ENCODE measurements at places on chromosomes 5 and 9. TPM values are rescaled to one million over a fixed set of nuclear protein-coding genes. Genes with fewer than 3 reads are reported as not detected.

- no peak overlapping the region for H3K27ac ChIP-seq
- peaks cover 73% of the 10 kb centered on the region for H3K36me3 ChIP-seq
- H3K4me1 ChIP-seq = no peaks in the 10 kb centered on the region
- no peaks in the 10 kb centered on the region for H3K27me3 ChIP-seq
- no peak overlapping the region for H3K4me3 ChIP-seq
Observed at GRCh38 chr5:133072021-133072420, 20.2 kb downstream of the HSPA4 start.

- 0 out of 2 replicates have a peak overlapping the region, but pooled peaks have one; percentile 9 for H3K27ac ChIP-seq
- H3K36me3 ChIP-seq = no peaks in the 10 kb centered on the region
- DNase-seq = peak; percentile 58
- peaks cover 11% of the 10 kb centered on the region for H3K4me1 ChIP-seq
- no peak overlapping the region for H3K4me3 ChIP-seq
- H3K27me3 ChIP-seq = no peaks in the 10 kb centered on the region
Observed at GRCh38 chr5:73531356-73531755, 33.1 kb downstream of the BTF3 start.

GRCh38 chr5:83900306-83900705, 179.7 kb upstream of the HAPLN1 start:
- no peaks in the 10 kb centered on the region for H3K27me3 ChIP-seq
- H3K4me3 ChIP-seq = 0 out of 2 replicates have a peak overlapping the region, but pooled peaks have one; percentile 2
- DNase-seq = peak; percentile 16

GRCh38 chr9:105676351-105676923, 14.2 kb downstream of the TAL2 start:
- no peaks in the 10 kb centered on the region for H3K27me3 ChIP-seq
- no peaks in the 10 kb centered on the region for H3K36me3 ChIP-seq
- no peaks in the 10 kb centered on the region for H3K4me1 ChIP-seq

DNA sequence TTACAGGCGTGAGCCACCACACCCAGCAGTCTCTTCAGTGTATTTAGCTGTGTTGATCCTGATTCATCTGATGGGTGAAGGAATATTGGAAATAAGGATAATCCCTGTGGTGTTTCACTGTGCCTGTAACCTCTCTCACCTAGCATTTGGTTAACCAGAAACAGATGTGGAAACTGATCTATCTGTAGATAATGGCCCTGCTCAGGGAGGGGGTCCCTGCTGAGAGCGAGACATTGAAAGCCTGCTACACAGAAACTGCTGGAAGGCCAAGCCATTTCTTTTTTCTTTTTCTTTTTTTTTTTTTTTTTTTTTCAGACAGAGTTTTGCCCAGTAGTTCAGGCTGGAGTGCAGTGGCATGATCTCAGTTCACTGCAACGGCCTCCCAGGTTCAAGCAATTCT, 28.4 kb downstream of the QRFP start:
- H3K36me3 ChIP-seq = peaks cover 26% of the 10 kb centered on the region
- peak overlapping the region; percentile 38 for H3K27ac ChIP-seq
- H3K4me3 ChIP-seq = no peak overlapping the region
- peaks cover 18% of the 10 kb centered on the region for H3K4me1 ChIP-seq
- H3K27me3 ChIP-seq = no peaks in the 10 kb centered on the region

- peaks cover 14% of the 10 kb centered on the region for H3K4me1 ChIP-seq
- H3K27me3 ChIP-seq = no peaks in the 10 kb centered on the region
- no peak overlapping the region for H3K27ac ChIP-seq
- no peaks in the 10 kb centered on the region for H3K36me3 ChIP-seq
Observed at GRCh38 chr9:78828521-78828920, 531.6 kb downstream of the PSAT1 start.

DNA sequence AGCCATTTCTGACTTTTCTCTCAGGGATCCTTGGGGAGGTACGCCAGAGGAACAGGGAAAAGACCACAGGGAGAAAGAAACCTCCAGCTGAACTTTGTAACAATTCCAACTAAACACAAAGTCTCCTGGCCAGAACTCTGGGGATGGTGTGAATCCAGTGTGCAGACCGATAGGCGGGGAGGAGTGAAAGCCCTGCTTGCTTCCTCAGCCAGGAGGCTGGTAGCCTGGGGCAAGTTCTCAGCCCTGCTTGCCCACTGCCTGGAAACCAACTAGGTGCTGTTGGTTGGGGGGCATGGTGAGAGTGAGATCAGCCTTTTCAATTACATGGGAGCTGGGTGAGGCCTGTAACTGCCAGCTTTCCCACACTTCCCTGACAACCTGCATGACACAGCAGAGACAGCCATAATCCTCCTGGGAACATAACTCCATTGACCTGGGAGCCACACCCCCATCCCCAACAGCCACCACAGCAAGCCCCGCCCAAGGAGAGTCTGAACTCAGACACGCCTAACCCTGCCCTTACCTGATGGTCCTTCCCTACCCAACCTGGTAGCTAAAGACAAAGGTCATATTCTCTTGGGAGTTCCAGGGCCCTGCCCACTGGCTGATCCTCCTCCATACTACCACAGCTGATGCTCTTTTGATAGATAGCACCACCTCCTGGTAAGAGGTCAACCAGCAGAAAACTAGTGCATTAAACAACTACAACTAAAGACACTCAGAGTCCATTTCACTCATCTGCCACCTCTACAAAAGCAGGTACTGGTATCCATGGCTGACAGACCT, 100.1 kb upstream of the TNFAIP8 start:
- DNase-seq = peak; percentile 21
- no peaks in the 10 kb centered on the region for H3K36me3 ChIP-seq
- H3K4me1 ChIP-seq = no peaks in the 10 kb centered on the region
- no peak overlapping the region for H3K4me3 ChIP-seq
- no peak overlapping the region for H3K27ac ChIP-seq

DNA sequence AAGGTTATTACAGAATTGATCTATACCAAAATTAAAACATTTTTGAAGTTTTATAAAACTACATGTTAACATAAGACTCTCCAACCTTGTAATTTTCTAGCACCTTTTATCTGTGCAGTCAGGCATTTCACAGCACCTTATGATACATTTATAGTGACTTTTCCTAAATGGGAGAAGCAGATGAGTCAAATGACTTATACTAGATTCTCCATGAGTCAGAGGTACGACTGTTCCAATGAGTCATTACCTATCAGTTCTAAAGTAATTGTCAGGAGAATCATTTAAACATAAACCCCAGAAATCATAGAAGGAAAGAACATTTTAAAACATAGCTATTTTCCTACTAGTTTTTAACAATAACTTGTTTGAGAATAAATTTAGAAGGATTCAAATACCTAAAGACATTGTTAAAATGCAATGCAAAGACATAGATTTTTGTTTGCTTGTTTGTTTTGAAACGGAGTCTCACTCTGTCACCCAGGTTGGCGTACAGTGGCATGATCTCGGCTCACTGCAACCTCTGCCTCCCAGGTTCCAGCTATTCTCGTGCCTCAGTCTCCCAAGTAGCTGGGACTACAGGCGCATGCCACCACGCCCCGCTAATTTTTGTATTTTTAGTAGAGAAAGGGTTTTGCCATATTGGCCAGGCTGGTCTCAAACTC, 34.7 kb upstream of the DMXL1 start:
- H3K4me3 ChIP-seq = no peak overlapping the region
- H3K27ac ChIP-seq = no peak overlapping the region
- peak; percentile 94 for DNase-seq
- no peaks in the 10 kb centered on the region for H3K36me3 ChIP-seq

GRCh38 chr5:111453747-111454146, 58.6 kb downstream of the STARD4 start:
- peak; percentile 61 for DNase-seq
- H3K4me3 ChIP-seq = peak overlapping the region; percentile 39
- no peaks in the 10 kb centered on the region for H3K36me3 ChIP-seq

DNA sequence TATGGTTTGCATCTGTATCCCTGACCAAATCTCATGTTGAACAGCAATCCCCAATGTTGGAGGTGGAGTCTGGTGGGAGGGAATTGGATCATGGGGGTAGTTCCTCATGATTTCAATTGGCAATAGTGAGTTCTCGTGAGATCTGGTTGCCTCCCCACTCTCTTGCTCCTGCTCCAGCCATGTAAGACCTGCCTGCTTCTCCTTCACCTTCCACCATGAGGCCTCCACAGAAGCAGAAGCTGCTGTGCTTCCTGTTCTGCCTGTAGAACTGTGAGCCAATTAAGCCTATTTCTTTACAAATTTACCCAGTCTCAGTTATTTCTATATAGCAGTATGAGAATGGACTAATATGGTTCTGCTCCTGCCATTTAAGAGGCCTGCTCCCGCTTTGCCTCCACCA, 32.9 kb downstream of the SCAI start:
- H3K27ac ChIP-seq = no peak overlapping the region
- DNase-seq = no peak
- no peaks in the 10 kb centered on the region for H3K4me1 ChIP-seq
- H3K4me3 ChIP-seq = no peak overlapping the region
- H3K36me3 ChIP-seq = no peaks in the 10 kb centered on the region

DNA sequence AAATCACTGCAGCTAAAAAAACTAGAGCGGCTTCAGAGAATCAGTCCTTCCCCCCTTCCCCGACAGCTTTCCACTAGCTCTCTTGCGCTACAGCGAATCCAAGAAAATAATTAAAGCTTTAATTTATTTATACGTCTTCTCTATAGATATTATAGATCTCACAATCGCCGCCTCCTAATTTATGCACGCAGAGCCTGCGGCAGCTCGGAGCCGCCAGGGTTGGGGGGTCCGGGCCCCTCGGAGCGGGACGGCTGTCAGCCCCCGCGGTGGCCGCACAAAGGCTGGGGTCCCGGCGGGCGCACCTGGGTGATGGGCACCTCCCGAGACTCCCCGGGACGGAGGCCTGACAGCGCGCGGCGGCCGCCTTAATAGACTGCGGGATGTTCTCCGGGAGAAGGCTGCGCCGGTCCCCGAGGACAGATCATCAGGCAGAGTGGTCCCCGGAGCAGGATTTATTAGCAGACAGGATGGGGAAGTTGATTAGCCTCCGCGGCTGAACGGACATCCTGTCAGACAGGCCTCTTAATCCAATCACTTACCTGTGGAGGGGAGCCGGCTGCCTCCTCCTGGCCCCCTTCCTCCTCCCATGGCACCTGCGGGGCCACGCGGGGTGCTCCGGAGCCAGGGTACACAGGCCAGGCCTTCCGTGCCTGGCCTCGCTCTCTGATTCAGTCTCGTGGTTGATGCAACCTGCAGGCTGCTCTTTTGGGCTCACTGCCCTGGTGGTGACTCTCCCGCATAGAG, 166.8 kb downstream of the MELK start:
- peak; percentile 29 for DNase-seq
- peaks cover 13% of the 10 kb centered on the region for H3K27me3 ChIP-seq
- H3K36me3 ChIP-seq = no peaks in the 10 kb centered on the region
- H3K27ac ChIP-seq = no peak overlapping the region

- H3K4me3 ChIP-seq = no peak overlapping the region
- no peaks in the 10 kb centered on the region for H3K27me3 ChIP-seq
- no peaks in the 10 kb centered on the region for H3K4me1 ChIP-seq
- no peaks in the 10 kb centered on the region for H3K36me3 ChIP-seq
Observed at GRCh38 chr5:134517553-134517952, 7.9 kb upstream of the JADE2 start.

DNA sequence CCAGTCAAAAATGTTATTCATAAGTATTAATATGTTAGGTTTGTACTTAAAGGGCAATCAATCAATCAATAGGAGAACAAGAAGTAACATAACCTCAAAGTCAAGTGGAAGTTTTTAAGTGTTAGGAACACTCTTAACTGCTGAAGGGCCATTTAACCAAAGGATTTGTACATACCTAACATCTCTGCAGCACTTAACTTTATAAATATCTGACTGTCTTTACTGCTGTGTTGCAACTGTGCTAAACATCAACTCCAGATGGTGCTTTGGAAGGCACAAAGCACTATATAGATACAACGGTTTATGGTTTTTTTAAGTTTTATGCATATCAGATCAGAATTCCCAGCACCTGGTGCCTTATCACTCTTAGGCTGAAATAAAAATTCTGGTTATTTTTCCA, 604.9 kb upstream of the PTGER4 start:
- H3K27me3 ChIP-seq = no peaks in the 10 kb centered on the region
- DNase-seq = no peak
- H3K4me3 ChIP-seq = no peak overlapping the region

- DNase-seq = peak; percentile 12
- H3K36me3 ChIP-seq = no peaks in the 10 kb centered on the region
- no peak overlapping the region for H3K4me3 ChIP-seq
- no peaks in the 10 kb centered on the region for H3K4me1 ChIP-seq
- H3K27me3 ChIP-seq = no peaks in the 10 kb centered on the region
- no peak overlapping the region for H3K27ac ChIP-seq
Observed at GRCh38 chr9:73782166-73782565, 630.5 kb downstream of the ANXA1 start.

GRCh38 chr9:125536167-125536772, 170.7 kb downstream of the MAPKAP1 start:
- H3K4me3 ChIP-seq = no peak overlapping the region
- peak; percentile 44 for DNase-seq
- peaks cover 45% of the 10 kb centered on the region for H3K4me1 ChIP-seq
- H3K27me3 ChIP-seq = no peaks in the 10 kb centered on the region
- H3K27ac ChIP-seq = no peak overlapping the region
- H3K36me3 ChIP-seq = no peaks in the 10 kb centered on the region

DNA sequence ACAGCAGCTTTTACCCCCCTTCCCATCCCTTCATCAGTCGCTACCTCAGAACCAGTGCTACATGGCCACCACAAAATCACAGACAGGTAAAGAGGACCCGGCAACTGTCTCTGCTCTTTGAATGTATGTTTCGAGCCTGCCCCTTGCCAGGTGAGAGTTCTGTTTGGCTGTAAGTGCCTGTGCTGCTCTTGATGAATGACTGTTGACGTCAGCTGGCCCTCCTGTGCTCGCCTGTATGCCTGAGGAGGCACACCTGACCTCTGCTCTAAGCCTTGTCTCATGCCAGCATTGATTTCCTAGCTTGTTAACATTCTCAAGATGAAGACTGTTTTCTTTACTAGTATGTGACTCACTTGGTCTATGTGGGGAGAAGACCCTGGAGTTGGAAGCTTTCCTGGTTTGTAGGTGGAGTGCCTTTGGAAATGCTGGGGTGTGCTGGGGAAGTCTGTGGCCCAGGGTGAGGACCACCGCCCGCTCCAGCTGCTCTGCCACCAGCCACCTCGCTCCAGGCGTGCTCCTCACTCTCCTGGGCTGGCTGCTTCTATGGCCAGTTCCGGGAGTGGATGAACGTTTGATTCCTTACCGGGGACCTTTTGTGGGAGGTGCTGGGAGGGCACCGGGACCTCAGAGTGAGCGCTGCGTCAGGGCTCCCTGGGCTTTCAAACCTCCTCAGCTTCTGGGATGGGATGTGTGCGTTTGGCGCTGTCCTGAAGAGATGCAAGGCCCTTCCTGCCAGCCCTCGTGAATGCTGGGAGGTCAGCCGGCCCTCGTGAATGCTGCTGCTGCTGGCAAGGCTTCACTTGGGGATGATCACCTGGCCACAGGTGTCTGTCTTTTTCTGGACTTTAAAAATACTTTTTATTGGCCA, 109.9 kb downstream of the EHMT1 start:
- no peak overlapping the region for H3K4me3 ChIP-seq
- H3K4me1 ChIP-seq = peaks cover 6% of the 10 kb centered on the region
- DNase-seq = no peak
- H3K27me3 ChIP-seq = no peaks in the 10 kb centered on the region
- H3K36me3 ChIP-seq = peaks cover 24% of the 10 kb centered on the region

The DNAJC21 gene
- 26.2 TPM for total RNA-seq

The MUSK gene
- total RNA-seq = not detected

The ZBTB34 gene
- total RNA-seq = 7.5 TPM

The CDC20B gene
- total RNA-seq = not detected

The CCDC152 gene
- 0.89 TPM for total RNA-seq

The PCAT7 gene
- not detected for total RNA-seq

The CACNA1B gene
- not detected for total RNA-seq
